NCI-H2081 treated with DMSO at 0.1 percent for 48 hours (cell line): ENCODE measurements at places on chromosomes 12 and 14.

- DNase-seq = no peak
Measured at GRCh38 chr12:27229367-27229766, 14.7 kb upstream of the STK38L start.

DNA sequence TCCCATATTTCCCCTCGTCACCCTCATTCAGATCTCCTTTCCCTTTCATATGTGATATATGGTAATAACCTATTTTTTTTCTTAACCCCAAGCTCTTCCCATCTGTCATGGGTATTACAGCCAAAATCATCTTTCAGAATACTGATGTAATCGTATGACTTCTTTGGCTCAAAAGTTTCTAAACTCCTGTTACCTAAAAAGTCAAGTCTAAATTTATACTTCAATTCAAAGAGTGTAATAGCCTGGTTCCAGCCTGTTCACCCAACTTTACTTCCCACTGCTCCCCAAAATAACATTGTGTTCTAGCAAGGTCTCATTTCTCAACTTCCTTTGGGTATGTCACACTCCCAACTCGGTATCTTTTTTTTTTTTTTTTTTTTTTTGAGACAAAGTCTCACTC lies 48.5 kb downstream of the TBK1 start:
- DNase-seq = no peak

GRCh38 chr12:52946334-52946733 lies 2.6 kb upstream of the KRT18 start:
- no peak for DNase-seq

- no peak for DNase-seq
Measured at GRCh38 chr12:111686574-111687105, 787 bp downstream of the ACAD10 start.

DNA sequence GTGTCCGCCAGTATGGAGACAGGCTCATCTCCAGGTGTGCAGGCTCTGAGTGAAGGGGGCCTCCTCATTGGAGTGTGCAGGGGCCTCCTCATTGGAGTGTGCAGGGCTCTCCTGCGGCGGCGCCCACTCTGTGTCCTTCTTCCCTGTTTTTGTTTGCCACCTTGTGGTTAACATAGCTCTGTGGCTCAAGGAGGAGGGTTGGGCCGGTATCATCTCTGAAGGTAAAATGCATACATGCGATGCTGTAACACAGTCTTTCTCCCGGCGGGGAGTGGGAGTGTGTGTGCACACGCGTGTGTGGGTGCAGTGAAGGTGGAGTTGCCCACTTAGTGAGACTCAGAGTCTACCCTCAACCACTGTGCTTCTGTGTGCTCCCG lies 429.4 kb downstream of the ZFP36L1 start:
- no peak for DNase-seq

GRCh38 chr12:2412305-2412643 lies 359.5 kb downstream of the CACNA1C start:
- DNase-seq = no peak

- DNase-seq = no peak
Measured at GRCh38 chr14:89160437-89160836, 256.6 kb downstream of the FOXN3 start.

GRCh38 chr14:61409782-61410181 lies 88.4 kb downstream of the PRKCH start:
- no peak for DNase-seq

DNA sequence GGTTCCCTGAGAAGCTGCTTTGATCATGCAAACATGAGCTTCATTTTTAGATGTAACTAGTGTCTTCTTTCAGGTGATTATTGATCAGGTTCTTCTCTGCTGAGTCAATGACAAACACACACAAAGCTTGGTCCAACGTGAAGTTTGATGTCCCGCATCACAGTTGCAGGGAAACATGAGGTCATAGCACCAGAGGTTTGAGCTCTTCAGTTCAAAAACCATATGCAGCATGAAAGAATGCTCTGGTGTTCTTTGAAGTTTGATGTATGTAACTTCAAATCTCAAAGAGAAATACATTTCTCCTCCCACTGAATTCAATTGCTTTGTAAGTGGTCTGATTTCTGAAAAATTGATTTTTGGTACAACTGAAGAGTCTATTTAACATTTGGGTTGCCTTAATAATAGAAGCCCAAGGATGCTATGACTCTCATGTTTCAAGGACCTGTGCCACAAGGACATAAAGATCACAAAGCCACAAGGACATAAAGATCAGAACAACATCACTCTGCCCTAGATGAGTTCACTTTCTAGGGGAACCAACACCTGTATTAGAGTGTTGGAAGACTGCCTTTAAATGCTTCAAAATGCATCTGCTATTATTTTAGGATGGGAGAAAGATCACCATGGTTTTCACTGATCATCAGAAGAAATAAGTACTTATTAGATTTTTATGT lies 31.1 kb upstream of the AMIGO2 start:
- no peak for DNase-seq

DNA sequence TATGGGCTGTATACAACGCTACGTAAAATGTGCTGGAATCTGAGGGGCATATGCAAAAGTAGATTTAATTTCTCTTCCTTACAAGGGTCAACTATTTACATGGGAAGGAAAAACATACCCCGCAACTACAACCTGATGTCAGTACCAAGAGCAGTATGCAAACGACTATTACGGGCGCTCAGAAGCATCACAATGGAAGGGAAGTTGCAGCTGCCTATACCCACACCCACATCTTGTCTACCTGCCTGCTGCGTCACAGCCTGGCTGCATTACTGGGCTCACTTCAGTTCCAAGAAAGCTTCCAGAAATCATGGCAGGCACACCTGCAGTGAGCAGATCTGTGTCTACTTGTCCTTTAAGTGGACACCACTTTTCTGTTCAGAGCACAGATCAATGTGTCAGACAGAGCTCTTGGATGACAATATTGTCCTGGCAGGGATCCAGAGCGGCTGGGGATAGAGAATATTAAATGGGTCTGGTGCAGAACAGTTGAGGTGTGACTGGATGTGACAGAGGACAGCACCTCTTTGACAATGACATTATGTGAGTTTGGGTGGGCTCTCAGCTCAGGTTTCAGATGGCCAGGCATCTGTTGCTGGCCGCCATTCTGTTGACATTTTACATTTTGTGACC lies 41.5 kb upstream of the GNG2 start:
- no peak for DNase-seq

GRCh38 chr12:63308671-63309070 lies 157.7 kb upstream of the AVPR1A start:
- no peak for DNase-seq

DNA sequence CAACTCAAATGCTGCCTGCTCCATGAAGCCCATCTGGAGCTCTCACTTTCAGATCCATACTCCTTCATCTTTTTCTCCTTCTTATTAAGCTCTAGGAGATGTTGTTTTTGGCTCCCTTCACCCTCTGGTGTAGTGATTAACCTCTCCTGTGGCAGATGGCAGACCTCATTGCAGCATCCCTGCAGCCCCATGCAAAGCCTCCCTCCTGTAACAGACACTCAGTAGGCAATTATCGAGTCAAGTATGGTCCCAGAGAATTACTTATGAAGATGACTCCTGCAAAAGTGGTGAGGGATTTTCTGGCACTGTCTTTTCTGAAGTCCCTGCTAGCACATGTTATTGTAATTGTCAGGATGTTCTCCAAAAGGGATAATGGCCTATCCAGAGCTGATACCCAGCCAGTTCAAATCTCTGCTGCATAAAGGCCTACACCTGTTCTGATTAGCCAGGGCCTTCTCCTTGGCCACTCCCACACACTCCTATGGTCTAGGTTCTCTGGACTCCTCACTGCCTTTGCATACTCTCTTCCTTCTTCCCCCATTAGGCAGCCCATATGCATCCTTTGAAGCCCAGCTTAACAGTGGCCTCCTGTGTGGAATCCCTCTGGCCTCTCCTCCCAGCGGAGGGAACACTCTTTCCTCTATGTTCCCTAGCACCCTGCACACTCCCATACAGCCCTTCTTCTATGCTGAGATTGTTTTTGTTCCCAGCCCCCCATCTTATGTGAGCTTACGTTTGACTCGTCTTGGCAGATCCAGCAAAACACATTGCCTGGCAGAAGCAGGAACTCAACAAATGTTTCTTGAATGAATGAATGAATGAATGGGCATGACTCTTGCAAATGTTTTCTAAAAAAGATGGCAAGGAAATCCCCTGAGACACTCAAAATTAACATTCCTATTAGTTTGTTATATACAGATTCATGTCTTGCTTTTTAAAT lies 43.9 kb upstream of the MDM1 start:
- no peak for DNase-seq

DNA sequence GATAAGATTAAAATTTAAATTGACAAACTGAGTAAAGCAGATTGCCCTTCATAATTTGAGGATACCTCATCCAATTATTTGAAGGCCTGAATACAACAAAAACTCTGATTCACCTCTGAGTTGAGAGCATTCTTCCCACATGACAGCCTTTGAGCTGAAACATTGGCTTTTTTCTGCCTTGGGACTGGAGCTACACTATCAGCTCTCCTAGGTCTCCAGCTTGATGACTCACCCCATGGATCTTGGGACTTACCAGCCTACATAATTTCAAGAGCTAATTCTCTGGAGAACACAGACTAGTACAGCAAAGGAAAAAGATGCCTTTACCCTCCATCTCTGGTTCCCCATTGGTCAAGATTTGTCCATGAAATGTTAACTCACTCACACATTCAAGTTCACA lies 555.1 kb downstream of the FOXG1 start:
- no peak for DNase-seq

GRCh38 chr12:126776026-126776655 lies 1490.8 kb upstream of the TMEM132C start:
- no peak for DNase-seq

GRCh38 chr12:20289520-20289919 lies 78.8 kb upstream of the PDE3A start:
- no peak for DNase-seq

- DNase-seq = no peak
Measured at GRCh38 chr12:3150931-3151835, 74.0 kb downstream of the TSPAN9 start.
